ENCODE measurements at places on chromosomes 7 and 10.

DNA sequence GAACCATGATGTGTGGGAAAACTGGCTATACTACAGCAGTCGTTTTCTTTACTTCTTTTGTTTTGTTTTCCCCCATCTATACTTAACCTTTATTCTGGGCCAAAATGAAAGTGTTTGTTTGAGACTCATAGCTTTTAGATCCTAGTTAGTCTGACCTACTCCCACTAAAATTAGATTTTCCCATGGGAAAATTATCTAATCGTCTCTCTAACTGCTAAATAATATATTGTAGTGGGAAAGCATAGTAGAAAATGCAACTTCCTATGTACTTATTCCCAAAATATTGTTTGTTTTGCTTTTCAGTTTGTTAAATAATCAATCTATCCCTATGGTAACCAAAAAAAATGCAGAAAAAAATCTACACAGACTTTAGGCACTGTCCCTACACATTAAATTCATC, 96.6 kb downstream of the NOC3L start:
- DNase-seq, result no peak

GRCh38 chr7:116461500-116461899, 38.0 kb upstream of the CAV2 start:
- no peak for DNase-seq

DNA sequence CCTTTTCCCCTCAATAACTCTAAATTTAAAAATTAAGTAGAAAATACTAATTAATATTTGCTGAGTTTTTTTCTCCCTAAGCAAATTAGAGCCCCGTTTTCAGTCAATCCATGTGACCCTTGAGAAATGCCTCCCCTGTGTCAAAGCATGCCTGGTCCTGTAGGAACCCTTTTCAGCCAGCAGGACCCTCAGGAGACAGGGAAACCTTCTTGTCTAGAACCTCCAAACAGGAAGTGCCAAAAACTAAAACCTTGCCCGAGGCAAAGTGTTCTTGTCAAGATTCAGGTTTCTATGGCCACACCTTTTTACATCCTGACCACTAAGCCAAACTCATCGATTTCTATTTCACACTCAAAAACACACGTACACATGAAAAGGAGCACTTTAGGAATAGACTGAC, 60.1 kb upstream of the NFE2L3 start:
- DNase-seq, result no peak

DNA sequence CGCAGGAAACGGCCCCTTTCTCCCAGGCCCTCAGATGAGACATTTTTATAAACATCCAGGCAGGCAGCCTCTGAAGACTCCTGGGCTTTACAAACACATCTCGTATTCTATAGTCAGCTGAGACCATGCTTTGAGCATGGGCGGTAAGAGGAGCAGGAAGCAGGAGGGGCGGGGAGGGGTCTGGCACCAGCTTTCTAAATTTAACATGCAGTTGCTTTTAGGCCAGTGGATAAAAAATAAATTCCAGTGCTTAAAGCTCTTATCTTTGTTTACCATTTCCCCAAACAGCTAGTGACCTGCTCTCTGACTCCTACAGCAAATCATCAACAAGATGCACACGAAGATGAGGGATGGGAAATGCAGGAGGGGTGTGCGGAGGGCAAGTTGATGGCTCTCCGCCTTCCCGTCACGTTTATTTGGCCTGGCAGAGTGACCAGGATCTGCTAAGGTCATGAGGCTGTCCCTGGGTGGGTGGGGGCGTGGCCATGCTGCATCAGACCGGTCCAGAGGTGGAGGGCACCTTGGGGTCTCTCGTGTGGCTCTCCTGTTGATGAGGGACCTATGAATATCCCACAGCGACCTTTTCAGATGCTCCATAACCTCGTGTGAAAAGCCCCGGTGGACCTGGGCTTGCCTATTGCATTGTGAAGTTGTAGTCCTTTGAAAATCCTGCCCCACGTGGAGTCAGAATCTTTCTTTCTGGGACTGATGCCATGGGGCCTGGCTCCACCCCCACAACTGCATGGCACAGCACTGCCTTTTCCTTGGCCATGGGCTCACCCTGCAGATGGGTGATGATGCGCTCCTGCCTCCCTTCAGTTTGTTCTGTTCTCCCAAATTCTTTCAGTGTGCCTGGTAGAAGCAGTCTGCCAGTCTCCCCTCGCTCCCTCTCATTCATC, 67.5 kb downstream of the PARP12 start:
- DNase-seq, result no peak

GRCh38 chr10:34200355-34200901, 614.7 kb downstream of the PARD3 start:
- DNase-seq, result no peak

DNA sequence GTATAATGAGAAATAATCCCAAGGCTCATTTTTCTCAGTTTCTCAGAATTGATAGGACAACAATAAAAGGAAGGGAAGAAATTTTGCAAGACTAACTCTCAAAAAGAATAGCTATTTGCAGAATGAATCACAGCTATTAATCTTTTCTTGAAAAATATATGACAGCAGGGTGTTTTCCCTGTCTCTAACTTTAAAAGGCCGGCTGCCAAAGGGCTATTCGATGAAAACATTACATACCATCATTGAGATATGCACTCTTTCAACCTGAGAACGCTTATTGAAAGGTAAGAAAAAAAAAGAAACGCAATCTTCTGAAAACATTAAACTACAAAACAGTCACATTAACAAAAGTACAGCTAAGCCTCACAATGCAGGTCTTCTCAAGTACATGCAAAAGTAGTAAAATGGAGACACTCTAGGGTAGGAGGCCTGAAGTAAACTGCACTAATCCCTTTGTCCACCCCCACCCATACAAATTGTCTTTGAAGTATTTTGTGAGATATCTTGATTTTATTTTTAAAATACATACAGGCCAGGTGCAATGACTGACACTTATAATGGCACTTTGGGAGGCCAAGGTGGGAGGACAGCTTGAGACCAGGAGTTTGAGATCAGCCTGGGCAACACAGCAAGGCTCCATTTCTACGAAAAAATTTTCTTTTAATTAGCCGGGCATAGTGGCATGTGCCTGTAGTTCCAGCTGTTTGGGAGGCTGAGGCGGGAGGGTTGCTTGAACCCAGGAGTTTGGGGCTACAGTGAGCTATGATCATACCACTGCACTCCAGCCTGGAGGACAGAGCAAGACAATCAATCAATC, 83.0 kb downstream of the PARD3 start:
- DNase-seq, result peak; percentile 52

- peak; percentile 75 for DNase-seq
Observed at GRCh38 chr7:83550100-83550499, 98.8 kb downstream of the SEMA3E start.

DNA sequence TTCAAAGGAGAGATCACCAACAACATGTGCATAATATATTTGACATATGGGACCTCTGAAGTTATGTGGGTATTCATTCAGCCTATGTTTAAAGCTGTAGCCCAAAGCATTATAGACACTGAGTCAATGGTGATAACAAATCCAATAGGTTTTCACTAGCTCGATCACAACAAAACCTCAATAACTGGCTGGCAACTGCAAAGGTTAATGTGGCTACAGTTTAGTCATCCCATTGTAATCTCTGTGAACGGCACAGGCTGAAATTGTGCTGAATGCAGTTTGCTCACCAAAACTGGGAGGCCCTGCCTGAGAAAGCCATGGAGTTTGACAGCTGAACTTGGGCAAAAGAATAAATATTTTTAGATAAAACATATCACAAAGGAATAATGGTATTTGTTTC, 152.4 kb upstream of the ADO start:
- no peak for DNase-seq

GRCh38 chr10:77357185-77357584, 280.4 kb downstream of the KCNMA1 start:
- no peak for DNase-seq

GRCh38 chr7:35007768-35008167, 29.5 kb downstream of the DPY19L1 start:
- DNase-seq, result no peak

GRCh38 chr7:158407581-158408317, 179.9 kb downstream of the PTPRN2 start:
- DNase-seq, result no peak

DNA sequence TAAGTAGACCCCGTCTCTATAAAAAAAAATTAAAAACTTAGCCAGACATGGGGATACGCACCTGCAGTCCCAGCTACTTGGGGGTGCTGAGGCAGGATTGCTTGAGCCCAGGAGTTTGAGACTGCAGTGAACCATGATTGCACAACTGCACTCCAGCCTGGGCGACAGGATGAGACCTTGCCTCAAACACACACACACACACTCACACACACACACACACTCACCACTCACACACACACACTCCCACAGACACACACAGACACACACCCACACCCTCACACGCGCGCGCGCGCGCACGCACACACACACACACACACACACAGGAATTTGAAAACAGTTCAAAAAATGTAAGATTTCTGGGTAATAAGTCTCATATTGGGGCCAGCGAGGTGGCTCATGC, 8.7 kb upstream of the GRIFIN start:
- no peak for DNase-seq

GRCh38 chr10:36007369-36007768, 365.3 kb upstream of the FZD8 start:
- no peak for DNase-seq

DNA sequence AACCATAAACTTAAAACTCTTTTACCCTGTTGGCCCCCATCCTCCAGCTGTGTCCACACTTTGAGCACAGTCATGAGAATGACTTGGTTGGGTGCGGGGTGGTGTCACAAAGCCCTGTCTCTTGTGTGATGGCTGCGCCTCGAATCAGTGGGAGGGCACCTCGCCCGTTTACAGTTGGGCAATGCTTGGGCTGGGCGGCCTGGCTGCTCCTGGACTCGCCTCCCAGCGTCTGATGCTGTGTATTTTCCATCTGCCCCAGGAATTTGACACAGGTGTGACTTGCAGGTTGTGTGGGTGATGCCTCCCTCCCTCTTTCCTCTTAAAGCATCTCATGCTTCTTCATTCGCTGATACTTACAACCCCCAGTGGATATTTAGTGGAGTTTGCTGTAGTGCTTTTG, 33.7 kb downstream of the CHST12 start:
- no peak for DNase-seq

DNA sequence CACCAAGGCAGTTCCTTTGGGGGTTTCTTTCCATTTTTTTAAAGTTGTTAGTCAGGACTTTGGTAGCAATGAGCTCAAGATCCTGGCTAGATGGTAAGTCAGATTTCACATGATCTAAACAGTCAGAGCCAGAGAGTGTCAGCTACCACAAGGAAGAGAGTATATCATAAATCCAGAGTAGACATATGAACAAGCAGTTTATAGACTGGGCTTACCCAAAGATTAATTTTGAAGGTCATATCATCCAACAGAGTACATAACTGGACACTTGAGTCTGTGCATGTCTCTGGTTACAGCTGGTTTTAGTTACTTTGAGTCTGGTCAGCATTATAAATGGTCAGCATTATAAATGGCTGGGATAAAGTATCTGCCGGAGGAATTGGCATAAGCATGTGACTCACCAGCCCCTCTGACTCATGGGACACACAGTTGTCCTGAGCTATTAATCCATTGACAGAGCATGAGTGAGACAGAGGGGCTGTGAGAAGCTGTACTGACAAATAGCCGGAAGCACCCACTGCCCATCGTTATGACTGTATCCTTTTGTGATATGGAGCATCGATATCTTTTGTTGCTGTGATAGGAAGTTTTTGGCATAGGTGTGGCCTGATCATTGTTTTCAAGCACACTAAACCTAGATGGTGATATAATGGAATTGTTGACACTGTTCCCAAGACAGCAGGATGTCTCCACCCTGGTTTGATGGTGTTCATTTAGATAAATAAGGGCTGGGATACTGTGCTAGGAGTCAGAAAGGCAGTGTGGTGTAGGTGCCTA, 19.3 kb downstream of the PPP1R3C start:
- peak; percentile 85 for DNase-seq

GRCh38 chr10:48493083-48493871, 111.6 kb downstream of the ARHGAP22 start:
- no peak for DNase-seq

DNA sequence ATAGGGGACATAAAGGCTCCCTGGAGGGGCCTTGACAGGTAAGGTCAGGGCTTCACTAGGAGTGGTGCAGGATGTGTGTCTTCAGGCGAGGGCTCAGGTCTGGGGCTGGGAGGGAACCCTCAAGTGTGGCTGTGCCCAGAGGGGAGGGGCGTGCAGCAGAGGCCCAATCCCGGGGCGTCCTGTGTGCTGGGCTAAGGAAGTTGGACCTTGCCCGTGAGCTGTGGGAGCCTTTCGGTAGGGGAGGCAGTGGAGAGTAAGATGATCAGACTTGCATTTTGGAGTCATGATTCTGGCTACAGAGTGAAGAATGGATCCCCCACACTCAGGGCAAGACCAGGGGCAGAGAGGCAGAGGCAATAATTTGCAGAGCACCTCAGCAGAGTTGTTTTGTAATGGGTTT, 145.4 kb downstream of the BUB3 start:
- DNase-seq, result no peak

DNA sequence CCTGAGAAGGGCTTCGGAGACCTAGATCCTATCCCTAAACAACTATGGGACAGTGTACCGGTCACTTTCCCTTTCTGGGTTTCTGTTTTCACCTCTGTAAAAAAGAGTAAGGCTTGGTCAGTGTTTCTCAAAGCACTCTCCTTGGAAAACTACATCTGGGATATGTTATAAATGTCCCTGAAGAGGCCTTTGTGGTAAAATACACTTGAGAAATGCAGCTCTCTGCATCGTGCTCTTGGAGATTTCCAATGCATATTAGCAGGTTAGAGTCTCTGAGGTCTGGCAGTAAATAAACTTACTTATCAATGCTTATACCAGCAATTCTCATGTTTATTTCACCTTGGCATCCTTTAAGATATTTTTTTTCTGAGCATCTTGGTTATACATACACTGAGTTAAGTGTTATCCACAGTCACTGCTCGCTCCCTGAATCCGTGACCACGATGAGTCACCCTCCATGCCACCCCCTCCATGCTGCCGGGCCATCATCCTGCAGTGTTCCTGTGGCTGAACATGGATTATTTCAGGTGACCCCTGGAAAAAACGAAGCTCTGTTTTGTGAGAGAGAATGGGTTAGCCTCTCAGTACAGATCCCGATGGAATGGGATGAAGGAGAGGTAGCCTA, 3.3 kb upstream of the TBXAS1 start:
- DNase-seq, result no peak

DNA sequence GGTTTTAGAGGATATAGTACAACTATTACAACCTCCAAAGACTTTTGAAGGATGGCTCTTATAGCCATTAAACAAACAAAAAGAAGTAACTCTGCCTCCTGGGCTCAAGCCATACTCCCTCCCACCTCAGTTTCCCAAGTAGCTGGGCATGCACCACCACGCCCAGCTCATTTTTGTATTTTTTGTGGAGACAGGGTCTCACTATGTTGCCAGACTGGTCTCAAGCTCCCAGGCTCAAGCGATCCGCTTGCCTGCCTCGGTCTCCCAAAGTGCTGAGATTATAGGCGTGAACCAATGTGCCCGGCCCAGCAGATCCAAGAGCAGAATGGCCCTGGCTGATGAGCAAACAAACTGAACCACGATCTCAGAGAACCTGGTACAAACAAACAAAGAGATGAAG, 16.0 kb downstream of the NANOS1 start:
- DNase-seq, result no peak

Measured in fibroblast of skin of left biceps (primary cell).